ENCODE measurements at places on chromosomes 12 and 14. TPM values are rescaled to one million over a fixed set of nuclear protein-coding genes. Genes with fewer than 3 reads are reported as not detected.

Gene SLC7A8
- total RNA-seq: 0.28 TPM

Gene TSHR
- not detected for total RNA-seq

Gene DGKA
- 49.5 TPM for total RNA-seq

Gene SYT1
- total RNA-seq: 0.28 TPM

Gene RNU6-7
- total RNA-seq: not detected

Gene ABCC9
- total RNA-seq: 0.05 TPM

Gene DHRS4
- 24.3 TPM for total RNA-seq

Gene SCN8A
- total RNA-seq: 0.08 TPM

Gene CELA1
- total RNA-seq: not detected

Gene TCTN1
- 11.5 TPM for total RNA-seq

Gene KLRC3
- total RNA-seq: not detected

Gene SERPINA10
- total RNA-seq: not detected

Gene LBHD2
- not detected for total RNA-seq

Gene TAS2R7
- total RNA-seq: not detected

Gene ACRBP
- 1.8 TPM for total RNA-seq

Gene TBC1D30
- 15.8 TPM for total RNA-seq

Gene WIF1
- total RNA-seq: not detected

Gene PAWR
- 70.6 TPM for total RNA-seq

Gene DLGAP5
- 72.0 TPM for total RNA-seq

Gene CCDC175
- not detected for total RNA-seq

Gene TAS2R46
- total RNA-seq: 1.3 TPM

Gene LRRIQ1
- not detected for total RNA-seq

Gene LRP1-AS
- total RNA-seq: not detected

Gene LPAR5
- total RNA-seq: 7.9 TPM

Gene MYO1A
- total RNA-seq: 0.08 TPM

Gene MYBPC1
- not detected for total RNA-seq

Gene TAC3
- total RNA-seq: not detected

Gene ARHGEF40
- total RNA-seq: 0.31 TPM

All from GM12878 (cell line).